ENCODE measurements at places on chromosomes 5 and 9.

DNA sequence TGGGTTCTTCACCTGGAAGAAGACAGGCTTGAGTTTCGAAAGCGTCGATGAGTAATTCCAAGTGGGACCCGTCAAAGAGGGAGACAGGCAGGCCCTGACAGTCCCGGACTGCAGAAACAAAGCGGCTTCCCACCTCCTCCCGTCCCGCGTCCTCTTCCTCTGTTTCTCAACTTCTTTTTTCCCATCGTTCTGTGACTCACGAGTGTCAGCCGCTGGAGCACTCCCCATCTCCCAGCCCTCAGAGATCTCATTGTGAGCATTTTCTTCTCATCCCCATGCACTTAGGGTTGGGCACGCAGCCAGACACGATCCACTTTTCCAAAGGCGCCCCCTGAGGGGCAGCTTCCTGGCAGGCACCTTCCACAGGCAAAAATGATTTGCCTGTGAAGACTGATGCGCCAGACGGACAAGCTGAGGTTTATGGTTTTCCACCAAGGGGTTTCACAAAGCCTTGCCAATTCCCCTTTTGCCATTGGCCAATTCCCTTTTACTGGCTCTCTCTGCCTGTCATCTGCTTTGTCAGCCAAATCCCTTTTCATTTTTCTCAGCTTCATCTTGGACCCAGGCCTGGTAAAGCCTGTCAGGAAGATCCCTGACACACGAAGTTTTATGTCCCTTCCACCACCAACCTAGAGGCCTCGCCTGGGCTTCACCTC lies 86.5 kb upstream of the ANKRD55 start:
- DNase-seq: no peak

GRCh38 chr9:101418518-101419430 lies 16.8 kb downstream of the ALDOB start:
- no peak for DNase-seq

- DNase-seq: no peak
These were observed 1.6 kb downstream of the B4GALT1 start for GRCh38 chr9:33165263-33166151.

GRCh38 chr5:2860101-2860500 lies 108.6 kb upstream of the IRX2 start:
- DNase-seq: no peak

GRCh38 chr9:99491408-99492158 lies 269.5 kb downstream of the SEC61B start:
- DNase-seq: no peak

- no peak for DNase-seq
These were observed 71.6 kb downstream of the CFAP90 start for GRCh38 chr5:7779019-7780005.

- no peak for DNase-seq
These were observed 988 bp downstream of the SHISAL2B start for GRCh38 chr5:64691291-64691690.

GRCh38 chr9:98833090-98833956 lies 25.9 kb downstream of the GALNT12 start:
- DNase-seq: no peak

- DNase-seq: no peak
These were observed 82.0 kb upstream of the FSTL4 start for GRCh38 chr5:133694181-133694831.

DNA sequence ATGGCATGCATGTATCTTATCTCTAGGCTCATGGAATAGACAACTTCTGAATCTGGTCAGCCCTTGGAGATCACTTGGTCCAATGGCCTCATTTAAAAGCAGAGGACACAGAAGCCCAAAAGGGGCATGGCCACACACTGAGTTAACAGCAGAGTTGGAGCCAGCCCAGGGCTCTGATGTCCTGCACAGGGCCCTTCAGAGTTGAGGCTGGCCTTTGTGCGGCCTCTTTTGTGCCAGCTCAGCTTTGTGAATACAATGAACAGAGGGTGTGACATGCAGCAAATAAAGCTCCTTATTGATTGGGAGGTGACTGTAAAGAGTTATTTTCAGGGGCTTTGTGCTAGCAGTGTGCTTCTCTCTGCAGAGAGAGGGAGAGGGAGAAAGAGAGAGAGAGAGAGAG lies 150.1 kb upstream of the STK32A start:
- no peak for DNase-seq

DNA sequence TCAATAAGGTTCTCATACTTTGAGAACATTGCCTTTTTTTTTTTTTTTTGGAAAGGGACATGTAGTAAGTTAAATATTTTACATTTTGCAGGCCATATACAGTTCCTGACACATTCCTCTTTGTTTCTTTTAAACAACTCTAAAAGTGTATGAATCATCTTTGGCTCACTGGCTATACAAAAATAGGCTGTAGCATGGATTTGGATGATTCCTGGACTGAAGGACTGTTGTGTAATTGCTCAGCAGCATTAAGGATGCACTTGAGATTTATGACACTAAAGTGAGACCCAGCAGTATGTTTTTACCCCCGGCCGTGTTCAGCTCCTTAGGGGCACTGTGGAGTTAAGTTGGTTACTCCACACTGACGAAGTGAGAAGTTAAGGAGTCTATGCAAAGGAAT lies 41.3 kb downstream of the VPS13A start:
- DNase-seq: no peak

DNA sequence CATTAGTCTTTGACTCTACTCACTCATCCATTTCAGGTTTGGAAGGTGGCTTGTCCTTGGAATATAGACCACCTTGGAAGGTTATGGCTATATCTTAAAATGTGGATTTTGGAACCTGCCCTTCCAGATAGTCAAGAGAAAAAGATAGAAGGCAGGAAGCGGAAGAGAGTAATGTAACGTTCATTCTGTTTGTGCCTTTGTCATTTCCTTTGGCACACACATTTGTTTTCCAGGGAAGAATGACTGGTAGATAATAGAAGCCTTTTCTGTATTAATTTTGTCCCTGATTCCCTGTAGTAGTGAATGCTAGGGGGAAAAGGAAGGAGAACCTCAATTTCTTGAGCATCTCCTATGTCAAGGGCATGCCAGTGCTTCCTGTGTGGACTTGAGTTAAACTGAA lies 54.7 kb downstream of the PPIC start:
- DNase-seq: no peak

All from 8988T (cell line).